ENCODE measurements at places on chromosomes 13 and 19.

- DNase-seq, result peak; percentile 71
Measured at GRCh38 chr19:56252699-56253422, 19.7 kb upstream of the EDDM13 start.

GRCh38 chr19:16620018-16620417 is 8.0 kb downstream of the MED26 start:
- DNase-seq, result no peak

- peak; percentile 61 for DNase-seq
Measured at GRCh38 chr13:29429286-29429900, 166.1 kb downstream of the SLC7A1 start.

DNA sequence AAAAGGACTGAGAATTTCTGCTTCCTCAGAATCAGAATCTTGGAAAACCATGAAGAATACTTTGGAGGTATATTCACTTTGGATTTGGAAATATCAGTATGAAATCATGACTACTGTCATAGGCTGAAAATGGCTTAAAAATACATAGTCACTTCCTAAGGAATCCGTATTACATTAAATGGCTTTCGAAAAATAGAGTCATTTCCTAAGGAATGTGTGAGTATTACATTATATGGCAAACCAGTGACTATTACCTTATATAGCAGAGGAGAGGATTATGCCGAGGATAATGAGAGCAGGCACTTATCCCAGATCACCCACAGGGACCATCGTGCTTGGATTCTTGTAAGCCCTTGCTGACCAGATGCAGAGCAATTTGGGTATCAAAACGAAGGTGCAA is 1471.8 kb downstream of the EFNB2 start:
- peak; percentile 44 for DNase-seq

DNA sequence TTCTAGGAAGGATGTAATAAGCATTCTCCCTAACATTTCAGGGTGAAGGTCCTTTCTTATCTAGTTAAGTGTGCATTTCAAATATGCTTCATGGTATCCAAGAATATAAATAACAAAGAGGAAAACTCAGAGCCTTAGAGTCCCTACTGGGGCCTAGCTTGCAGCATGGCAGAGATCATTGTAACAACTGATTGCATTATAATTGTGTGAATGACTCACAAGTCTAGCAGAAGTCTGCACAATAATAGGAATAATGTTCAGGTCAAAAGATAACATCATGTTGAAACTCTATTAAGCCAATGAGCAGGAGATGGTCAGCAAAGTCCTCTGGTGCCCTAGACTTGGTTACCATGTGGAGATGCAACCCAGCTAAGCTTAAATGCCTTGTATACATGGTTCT is 3.4 kb downstream of the POSTN start:
- peak; percentile 41 for DNase-seq

GRCh38 chr13:49400755-49401659 is 42.9 kb downstream of the CAB39L start:
- peak; percentile 25 for DNase-seq

GRCh38 chr19:18536475-18536874 is 6.9 kb downstream of the FKBP8 start:
- no peak for DNase-seq

DNA sequence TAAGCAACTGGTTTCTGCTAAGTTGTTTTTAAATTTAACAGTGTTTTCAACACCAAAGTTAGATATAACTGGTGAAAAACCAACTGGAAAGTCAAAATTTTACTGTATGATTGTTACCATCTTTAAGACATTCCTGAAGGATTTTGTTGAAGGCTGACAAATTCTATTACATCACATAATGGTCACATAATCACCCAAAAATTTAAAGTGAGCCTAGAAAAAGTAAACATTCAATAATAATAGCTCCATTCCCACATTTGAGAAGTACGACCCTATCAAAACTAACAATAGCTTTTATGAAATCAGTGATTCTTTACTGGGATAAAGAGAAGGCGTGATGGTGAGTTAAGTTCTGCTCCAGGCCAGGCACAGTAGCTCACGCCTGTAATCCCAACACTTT is 51.6 kb downstream of the USP12 start:
- peak; percentile 31 for DNase-seq

DNA sequence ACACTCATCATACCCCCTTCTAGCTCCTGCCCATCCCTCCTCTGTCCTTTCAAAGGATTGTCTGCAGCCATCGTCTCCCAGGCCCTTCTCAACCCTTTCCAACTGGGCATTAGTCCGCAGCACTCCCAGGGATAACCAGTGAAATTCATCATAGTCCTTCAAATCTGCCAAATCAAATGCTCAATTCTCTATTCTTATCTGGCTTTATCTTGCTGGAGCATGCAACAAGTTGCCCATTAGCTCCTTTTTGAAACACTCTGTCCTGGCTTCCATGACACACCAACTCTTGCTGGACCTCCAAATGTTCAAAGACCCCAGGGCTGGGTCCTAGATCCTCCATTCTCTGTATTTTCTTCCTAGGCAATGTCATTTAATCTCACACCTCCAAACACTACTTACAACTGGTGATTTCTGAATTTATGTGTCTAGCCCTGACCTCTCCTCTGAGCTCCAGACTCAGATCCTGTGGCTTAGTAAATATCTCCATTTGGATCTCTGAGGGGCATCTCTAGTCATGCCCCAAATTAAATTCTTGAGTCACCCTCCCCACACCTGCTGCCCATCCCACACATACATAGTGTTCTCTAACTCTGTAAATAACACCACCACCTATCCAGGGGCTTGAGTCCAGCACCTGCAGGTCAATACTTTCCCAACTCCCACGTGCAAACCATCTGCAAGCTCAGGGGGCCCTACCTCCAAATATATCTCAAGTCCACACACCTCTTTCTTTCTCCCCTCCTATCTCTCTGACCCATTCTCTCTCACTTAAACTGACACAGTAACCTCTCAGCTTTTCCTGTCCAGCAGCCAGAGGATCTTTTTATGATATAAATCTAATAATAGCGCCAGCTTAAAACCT is 9.1 kb upstream of the ANKRD10 start:
- DNase-seq, result no peak

- no peak for DNase-seq
Measured at GRCh38 chr13:29745704-29746103, 104.7 kb downstream of the UBL3 start.

GRCh38 chr13:43293008-43293407 is 269.6 kb downstream of the DNAJC15 start:
- DNase-seq, result no peak

Measured in fibroblast of skin of scalp (primary cell).